ENCODE measurements at places on chromosomes 4 and X.

DNA sequence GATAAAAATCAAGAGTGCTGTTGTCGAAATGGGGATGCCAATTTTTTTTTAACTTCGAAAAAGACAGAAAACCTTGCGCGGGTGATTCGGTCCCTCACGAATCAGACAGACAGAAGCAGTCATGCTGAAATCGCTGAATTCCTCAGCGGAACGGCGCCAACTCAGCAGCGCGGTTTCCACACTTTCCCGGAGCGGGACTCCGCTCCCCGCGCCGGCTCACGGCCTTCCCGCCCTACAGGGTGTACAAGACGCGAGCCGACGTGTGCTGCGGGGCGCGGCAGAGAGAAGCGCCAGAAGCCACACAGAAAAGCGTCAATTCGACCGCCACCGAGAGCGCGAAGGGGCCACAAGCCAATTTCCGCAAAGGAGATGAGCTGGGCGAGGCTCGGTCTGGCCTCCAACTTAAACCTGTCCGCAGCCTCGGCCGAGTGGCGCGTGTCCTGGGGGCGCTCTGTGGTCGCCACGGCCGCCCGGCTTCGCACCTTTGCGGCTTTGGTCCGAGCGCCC is 1.3 kb downstream of the NEXMIF start:
- DNase-seq = no peak

GRCh38 chrX:54641530-54641929 is 111.5 kb downstream of the GNL3L start:
- no peak for DNase-seq

- no peak for DNase-seq
Observed at GRCh38 chr4:108334031-108334430, 165.3 kb upstream of the LEF1 start.

- no peak for DNase-seq
Observed at GRCh38 chr4:55876387-55876786, 22.9 kb downstream of the EXOC1 start.

- DNase-seq = no peak
Observed at GRCh38 chr4:21768349-21769310, 179.9 kb downstream of the KCNIP4 start.

DNA sequence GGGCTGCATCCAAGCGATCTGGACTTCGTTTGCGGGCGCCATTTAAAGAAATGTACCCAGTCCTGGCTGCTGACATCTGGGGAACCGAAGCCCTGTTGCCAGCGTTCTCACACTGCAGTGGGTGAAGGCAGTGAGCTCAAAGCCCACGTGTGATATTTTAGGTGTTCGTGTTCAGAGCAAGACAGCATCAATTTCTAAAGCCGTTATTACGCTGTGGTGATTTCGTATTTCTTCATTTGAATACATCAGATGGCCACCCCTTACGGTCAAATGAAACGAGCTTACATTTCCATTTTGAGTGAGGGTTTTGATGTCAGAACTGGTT is 376 bp upstream of the C4orf36 start:
- no peak for DNase-seq

All from activated CD4-positive, alpha-beta T cell treated with anti-CD3 and anti-CD28 coated beads for 4 hours (primary cell).